ENCODE measurements at places on chromosomes 2 and 18.
A peak's percentile ranks its signal among the peaks of the same experiment; 100 is the strongest.

DNA sequence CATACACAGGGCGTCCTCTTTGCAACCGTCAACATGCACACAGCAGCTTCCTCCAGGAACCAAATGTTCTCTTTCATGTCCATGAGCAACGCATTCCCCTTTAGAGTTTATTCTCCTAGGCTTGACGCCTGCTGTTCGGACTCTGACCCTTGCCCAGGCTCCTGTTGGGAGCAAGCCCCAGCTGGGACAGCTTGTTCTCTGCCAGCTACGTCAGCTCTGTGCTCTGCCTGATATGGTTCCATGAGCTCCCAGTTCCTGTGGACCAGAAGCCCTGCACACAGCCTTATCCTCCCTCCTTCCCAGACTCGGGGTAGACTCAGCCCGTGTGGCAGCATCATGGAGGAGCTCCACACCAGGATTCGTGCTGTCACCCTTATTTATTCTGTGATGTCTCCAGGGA, 253.1 kb upstream of the PXDN start:
- DNase-seq, result no peak

DNA sequence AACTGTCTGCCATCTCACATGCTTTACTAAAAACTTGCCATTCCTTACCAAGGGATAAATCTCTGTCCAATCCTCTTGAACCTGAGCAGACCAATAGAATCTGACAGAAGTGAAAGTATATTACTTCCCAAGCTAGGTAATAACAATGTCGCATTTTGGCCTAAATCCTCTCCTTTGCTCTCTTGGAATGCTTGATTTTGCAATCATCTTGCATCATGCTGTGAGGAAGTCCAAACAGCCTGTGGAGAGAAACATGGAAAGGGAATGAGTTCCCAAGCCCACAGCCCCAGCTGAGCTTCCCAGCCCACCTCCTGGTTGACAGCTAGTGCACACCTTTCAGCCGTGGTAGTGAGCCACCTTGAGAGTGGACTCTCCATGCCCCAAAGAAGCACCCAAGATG, 540.6 kb downstream of the STK39 start:
- no peak for DNase-seq

DNA sequence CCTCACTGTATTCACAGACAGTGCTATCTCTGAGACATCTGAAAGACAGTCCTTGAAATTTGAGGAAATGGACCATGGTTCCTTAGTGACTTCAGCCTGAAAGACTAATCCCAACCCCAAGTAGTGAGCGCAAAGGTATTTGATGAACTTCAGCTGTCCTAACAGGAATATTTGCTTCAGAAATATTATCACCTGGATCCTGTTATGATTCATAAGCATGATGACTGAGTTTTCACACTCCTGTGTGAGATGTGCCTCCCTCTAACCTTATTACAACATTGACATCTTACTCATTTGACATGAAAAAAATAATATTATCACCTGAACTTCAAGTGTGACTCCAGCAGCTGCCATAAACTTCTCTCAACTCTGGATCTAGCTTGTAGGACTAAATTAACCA, 11.6 kb upstream of the MRPL19 start:
- DNase-seq, result no peak

DNA sequence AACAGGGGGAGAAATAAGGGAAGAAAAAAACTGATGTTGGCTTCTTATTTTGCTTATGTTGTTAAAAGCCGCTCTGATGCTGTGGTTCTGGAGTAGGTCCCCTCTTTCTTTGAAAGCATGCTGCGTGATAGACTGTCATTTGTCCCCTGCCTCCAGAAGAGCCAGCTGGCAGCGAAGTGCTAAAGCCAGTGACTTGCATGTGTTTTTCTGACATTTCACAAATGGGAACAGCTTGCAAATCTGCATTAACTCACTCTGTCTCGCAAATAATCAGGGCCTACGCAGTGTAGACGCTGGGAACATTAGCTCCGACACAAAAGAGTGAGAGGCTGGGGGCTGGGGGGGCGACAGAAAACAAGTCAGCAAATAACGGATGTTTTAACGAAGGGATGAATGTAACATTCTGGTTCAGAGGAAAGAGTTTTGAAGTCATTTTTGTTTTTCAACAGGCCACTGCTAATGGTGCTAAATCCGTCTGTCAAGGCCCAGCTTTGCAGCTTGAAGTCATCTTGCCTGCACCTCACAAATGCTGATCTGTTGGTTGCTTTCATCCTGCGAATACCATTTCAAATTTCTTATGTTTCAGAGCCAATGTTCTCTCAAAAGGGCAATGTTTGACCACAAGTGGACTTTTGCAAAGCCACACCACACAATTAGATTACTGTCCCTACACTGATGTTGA, 68.8 kb upstream of the PIK3C3 start:
- DNase-seq, result no peak

DNA sequence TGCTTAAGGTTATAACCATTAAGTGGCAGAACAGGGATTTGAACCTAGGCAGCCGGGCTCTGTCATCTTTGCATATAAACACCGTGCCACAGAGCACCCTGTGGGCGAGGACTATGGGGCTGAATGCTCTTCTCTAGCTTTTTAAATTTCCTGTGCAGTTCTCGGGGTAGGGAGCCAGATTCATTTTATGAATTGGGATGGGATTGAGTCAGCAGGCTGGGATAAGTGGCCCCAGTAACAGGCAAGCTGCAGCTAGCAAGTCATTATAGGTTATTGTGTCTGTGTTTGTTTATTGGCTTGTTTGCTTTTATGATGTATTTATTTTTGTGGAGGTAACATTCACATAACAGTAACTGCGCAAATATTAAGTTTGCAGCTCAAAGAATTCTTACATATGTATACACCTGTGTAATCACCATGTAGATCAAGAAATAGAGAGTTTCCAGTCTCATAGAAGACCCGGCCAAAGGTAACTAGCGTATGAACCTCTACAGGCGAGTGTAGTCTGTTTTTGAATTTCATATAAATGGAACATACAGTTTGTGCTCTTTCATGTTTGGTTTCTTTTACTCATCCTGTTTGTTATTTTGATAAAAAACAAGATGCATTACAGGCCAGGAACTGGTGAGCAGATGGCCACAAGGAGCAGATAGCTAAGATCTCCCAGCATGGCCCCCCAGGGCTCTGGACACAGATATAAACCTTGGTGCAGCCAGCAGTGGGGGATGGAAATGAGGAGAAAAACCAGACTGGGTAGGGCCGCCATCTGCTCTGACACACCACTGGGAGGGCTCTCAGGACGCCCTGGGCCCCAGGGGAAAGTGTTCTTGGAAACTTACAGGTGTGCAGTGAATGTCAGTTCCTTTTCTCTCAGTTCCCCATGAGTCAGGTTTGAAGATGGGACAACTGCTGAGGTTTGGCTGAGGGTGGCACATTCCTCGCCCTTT, 49.2 kb upstream of the GPR155 start:
- DNase-seq, result no peak

GRCh38 chr2:40466332-40466906, 14.5 kb upstream of the SLC8A1 start:
- DNase-seq, result no peak

GRCh38 chr2:2010251-2010650, 265.9 kb upstream of the PXDN start:
- DNase-seq, result no peak

DNA sequence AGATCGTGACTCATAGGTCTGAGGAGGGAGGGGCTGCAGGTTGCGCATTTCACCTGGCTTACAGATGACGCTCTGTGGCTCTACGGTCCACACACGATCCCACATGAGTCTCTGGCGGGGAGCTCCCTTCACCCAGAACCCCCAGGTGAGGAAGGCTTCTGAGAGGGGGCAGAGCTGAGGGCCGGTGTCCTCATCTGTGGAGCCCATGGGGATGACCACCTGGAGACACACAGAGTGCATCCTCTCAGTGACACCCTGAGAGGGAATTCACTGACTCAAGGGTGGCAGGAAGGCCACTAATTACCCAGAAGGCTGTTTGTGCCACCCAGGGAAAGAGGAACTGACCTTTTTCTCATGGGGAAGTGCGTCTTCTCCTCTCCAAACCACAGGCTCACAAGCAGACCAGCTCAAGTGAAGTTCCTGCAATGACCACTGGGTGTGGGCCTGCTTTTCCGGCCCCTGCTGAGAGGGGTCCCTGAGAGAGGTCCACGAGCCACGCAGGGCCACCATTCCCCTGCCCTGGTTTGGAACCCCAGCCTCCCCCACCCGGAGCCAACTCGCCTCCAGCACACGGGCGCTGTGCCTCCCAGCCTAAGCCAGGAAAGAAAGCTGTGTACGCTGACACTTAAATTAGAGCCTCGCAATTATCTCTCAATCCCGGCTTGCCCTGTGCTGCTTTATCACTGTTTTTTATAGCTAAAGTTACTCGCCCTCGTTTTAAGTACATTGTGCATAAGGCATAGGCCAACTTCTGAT, 114.1 kb downstream of the BCL11A start:
- peak; percentile 14 for DNase-seq

DNA sequence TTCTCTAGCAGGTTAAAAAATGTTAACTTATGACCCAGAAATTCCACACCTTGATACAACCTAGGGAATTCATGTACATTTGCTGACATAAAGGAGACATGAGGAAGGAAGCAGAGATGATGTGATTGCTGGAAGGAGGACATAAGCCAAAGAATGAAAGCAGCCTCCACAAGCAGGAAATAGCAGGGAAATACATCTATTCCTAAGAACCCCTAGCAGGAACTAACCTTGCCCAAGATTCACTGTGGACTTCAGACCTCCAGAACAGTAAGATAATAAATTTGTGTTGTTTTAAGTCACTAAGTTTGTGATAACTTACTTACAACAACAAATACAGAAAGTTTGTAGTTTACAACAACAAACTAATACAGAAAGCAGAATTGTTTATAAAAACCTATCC, 4.6 kb upstream of the DSG4 start:
- DNase-seq, result no peak

GRCh38 chr2:150232871-150233270, 254.6 kb downstream of the RND3 start:
- no peak for DNase-seq

GRCh38 chr2:213121690-213122089, 29.7 kb downstream of the IKZF2 start:
- no peak for DNase-seq

- no peak for DNase-seq
Observed at GRCh38 chr2:62307469-62308389, 111.8 kb downstream of the B3GNT2 start.

- DNase-seq, result no peak
Observed at GRCh38 chr2:101732199-101732598, 34.7 kb downstream of the MAP4K4 start.

DNA sequence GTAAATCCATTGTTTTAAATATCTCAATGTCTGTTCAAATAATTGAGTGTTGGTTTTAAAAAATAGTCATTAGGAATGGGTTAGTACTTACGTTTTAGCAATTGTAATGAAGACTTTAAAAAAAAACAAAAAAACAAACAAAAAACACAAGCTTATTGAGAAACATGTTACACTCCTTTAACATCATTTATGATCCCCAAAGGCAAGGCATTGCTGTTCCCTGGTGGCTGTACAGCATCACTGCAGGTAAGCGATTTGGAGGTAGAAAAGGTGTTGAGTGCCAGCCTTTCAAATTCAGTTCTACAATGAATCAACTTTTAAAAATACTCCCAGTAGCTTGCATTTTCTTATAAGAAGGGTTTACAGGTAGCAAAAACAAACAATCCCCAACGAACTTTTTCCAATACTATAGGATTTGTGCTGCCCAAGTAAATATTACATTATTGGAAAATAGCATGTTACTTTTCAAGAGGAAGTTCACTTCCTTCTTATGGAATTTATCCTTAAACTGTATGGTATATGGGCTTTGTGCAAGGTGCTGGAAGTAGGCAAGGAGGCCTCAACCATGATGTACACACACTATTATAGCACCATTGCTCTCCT, 27.5 kb downstream of the CNRIP1 start:
- DNase-seq, result peak; percentile 54

DNA sequence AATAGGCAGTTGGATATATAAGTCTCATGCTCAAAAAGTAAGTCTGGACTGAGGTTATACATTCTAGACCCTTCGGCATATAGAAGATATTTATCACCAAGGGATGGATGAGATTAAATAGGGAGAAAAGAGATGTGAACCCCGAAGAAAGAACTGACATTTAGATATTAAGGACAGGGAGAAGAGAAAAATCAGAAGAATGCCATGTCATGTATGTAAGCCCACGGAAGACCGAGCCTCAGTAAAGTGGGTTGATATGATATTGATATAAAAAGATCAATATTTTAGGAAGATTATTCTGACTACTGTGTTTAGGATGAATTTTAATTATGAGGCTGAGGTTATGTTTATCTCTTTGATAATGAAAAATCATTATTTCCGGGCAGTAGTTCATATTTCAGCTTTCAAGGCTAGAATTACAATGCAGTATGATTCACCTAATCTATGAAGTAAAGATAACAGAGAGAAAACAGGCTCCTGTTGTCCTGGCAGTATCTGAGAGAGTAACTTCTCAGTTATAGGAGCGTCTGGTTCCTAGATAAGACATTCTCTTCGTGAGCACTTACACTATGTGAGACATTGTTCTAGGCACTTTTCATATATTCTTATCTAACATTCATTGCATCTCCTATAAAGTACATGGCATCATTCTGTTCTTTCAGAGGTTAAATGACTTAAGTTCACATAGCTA, 83.0 kb downstream of the UBR3 start:
- DNase-seq, result no peak

- no peak for DNase-seq
Observed at GRCh38 chr2:96241900-96242611, 23.7 kb downstream of the TMEM127 start.

DNA sequence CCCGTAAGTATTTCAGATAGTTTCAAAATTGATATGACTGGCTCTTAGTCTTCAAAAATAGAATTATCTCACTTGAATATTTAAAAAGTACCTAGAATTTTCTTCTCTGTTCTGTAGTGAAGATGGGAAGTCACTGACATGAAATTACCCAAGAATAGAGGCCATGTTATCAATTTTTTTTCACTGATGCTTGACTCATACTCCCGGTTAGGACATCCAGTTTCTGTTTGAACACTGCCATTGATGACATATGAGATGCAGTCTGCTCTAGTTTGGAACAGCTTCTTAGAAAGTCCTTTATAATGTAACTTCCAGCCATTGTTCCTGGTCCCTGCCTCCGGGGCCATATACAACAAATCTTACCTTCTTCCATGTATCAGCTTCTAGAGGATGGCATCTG, 26.0 kb downstream of the MAP3K20 start:
- no peak for DNase-seq

DNA sequence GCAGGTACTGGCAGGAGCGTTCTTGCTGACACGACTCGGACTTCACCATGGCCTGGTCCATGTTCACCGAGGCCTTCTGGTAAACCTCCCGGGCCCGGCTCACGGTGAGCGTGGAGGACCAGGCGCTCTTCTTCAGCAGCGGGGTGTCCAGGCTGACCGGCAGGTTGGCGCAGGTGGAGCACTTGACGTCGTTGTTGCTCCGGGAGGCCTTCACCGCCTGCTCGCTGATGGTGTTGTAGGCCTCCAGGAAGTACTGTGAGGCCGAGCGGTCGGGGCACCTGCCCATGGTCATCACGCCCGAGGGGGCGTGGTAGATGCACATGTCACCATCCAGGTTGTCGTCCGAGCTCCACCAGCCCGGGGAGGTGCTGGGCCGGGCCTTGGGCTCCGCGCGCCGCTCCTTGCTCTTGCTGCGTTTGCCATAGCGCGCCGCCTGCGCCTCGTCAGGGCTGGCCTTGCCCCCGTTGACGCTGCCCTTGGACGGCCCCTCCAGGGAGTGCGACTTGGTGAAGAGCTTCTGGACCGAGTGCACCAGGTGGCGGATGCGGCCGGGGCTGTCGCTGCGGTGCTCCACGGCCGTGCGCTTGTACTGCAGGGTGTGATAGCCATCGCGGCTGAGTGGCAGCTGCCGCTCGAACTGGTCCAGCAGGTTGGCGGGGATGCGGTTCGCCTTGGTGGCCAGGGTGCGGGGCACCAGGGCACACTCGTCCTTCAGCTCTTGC, 429.3 kb downstream of the TGIF1 start:
- no peak for DNase-seq

GRCh38 chr2:101720732-101721131, 23.2 kb downstream of the MAP4K4 start:
- no peak for DNase-seq

All from NCI-H526 (cell line).